ENCODE measurements at places on chromosomes 2 and 18.
A peak's percentile ranks its signal among the peaks of the same experiment; 100 is the strongest.

DNA sequence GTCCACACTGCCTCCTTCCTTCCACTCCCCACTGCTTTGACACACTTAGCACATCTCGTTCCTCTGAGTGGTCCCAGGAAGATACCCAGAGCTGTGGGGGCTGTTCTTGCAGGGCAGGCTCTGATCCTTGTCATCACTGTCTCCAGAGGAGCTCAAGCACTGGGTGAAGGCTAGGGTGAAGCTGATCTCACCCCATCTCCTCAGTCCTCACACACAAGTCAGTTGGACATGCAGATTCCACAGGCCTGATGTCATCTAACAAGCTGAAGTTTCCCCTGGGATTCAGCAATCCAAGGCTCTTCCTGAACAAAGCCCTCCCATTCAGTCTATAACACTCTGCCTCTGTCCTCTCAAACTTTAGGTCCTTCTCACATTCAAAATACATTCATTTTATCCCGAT is 90.6 kb upstream of the RAB6C start:
- DNase-seq = no peak

GRCh38 chr18:6315517-6316331 is 99.0 kb downstream of the L3MBTL4 start:
- DNase-seq = no peak

- DNase-seq = no peak
Measured at GRCh38 chr2:204220896-204221295, 284.3 kb downstream of the ICOS start.

DNA sequence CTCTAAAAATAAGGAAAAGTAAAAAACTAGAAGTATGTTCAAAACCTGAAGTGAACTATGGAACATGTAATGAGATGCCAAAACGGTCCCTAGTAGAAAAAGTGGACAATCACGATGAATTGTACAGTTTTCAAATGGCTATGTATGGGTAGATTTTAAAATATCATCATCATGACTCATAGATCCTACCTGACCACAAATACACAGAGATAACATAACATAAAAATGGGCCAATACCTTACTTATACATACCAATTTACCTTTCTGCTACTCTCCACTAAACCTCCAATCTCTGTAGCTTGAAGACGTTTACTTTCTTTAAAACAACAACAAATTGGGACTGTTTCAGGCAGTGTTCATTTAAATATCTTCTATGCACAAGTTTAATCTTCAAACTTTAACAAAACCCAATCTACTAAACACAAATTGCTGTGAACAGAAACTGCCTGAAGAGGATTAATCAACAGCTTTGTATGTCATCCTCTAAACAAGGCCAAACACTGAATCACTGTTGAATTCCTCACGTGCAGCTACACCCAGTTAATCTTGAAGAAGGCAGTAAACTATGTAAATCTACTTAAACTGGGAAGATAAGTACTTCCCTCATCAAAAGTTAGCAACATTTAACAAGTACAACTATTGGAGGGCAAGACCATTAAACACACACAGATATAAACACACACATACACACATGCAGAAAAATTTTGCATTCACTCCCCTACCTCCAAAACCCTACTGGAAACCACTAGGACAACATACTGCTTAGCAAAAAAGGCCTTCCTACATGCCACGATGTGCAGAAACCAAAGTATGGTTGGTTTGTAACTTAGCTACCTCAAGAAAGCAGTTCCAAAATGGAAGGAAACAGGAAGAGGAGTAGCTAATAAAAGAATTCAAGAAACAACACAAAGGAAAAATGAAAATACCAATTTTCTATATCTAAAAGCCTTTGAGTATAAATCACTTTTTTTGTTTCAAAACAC is 90.3 kb downstream of the RBMS1 start:
- no peak for DNase-seq

DNA sequence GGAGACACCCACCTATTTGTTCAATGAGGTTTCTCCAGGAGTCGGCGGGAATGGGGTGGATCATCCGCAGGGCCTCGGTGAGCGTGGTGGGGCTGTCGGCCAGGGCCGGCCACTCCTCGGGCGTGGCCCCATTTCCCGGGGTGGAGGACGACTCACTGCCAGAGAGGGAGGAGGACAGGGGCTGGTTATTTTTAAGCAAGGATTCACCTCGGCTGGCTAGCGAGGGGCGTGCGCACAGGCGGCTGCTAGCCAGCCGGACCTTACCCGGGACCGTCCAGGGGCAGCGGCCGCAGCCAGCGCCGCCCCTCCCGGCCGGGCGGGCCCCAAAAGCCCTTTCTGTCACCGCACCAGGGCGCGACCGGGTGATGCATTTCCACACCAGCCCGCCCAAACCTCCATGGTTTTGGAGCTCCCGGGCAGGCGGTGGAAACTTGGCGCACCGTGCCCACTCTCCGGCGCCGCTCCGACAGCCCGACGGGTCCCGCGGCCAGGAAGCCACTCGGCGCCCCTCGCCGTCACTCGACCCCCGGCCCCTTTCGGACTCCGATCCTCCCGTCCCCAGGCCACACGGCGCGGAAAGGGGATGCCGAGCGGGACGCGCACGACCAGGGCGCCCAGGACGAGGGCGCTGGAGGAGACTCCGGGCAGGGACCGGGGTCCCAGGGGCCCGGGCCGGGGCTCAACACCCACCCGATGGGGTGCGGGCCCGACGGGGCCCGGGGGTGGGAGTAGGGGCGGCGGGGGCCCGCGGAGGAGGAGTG is 57.1 kb downstream of the SNORC start:
- DNase-seq = no peak

GRCh38 chr2:171711351-171711750 is 24.1 kb downstream of the DYNC1I2 start:
- DNase-seq = no peak

DNA sequence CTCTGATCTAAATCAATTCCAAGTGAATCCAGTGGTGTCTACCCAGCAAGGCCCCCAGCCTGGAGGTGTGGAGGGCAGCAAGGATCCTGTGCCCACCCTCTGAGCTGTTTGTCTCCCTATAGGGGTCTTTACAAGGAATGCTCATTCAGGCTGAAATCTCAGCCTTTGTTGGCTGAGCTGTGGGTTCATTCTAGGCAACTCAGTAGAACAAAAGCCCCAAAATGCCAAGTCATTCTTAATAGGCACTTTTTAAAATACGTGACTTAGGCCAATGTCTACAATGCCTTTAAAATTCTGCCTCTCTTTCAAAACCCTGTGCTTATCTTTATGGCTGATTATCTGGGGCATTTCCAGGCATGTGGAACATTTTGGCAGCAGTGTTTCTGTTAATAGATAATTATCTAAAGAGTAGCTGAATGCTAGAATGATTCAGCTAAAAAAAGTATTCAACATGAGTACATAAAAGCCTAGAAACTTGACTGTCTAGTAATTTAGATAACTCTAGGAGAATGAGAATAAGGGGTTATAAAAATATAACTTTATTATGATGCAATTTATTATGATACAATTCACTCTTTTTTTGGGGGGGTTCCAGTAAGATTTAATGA is 7.4 kb downstream of the UGT1A6 start:
- DNase-seq = no peak

GRCh38 chr18:5964996-5965395 is 69.7 kb upstream of the TMEM200C start:
- no peak for DNase-seq

DNA sequence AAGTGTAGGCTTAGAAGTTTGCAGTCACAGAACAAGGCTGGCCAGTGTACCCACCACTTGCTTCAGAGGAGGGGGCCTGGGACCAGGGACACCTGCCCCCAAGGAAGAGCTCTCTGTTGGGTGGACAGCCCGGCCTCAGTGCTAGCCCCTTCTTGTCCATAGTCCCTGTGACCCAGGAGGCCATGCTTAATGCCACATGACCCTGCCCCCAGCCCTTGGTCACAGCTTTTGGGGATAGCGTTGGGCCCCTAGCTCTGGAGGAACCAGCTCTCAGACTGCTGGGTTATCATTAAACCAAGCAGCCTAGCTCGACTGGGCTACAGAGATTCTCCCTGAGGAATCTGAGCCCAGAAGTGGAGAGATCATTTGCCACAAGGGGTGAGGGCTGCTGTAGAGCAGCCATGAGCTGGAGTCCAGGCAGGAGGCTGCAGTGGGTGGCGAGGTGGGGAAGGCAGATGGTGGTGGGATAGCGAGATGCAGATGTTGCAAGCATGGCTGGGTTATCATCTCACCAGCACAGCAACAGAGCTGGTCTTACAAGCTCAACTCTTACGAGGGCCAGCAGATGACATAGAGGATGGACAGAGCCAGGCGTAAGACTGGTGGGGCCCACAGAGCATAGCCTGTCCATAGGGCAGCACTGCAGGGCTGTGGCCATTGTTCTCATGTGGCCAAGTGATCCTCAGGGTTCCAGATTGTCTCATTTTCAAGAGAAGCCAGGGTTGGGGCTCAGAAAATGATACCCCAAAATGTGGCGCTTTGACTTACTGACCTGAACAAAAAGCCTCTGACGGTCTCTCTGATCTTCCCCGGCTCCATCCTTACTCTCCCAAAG is 7.2 kb upstream of the TMEM37 start:
- DNase-seq = no peak

DNA sequence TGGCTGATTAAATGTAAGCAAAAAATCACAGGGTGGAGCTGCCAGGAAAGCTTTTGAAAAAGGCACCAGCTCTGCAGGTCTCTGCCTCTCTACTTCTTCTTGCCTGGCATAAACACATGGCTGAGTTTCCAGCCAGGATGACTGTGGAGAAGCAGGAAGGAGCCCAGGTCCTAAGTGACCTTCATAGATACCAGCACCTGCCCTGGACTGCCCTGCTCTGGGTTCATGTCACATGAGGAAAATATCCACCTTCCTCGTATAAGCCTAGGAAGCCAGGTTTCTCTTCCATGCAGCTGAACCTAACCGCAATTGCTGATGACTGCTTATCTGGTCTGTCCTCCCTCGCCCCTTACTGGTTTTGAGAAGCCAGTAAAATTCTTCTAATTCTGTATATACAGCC is 47.8 kb upstream of the CREB1 start:
- DNase-seq = no peak

GRCh38 chr2:221570321-221570935 is 1.7 kb downstream of the EPHA4 start:
- DNase-seq = peak; percentile 24

DNA sequence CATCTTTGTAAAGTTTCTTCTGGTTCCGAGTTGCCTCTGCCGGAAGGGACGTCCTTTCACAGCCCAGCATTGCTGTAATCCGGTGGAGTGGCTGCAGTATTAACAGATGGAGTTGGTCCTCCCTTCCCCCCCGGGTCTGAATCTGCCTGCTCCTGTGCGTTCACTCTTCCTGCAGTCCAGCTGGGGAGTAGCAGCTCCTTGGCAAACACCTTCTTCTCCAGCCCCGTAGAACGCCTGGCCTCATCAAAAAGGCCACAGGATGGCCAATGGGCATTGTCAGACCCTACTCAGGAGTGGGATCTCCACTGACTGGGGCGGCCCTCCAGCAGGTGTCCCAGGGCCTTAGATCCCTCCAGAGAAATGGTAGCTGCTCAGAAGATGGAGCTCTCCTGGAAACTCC is 234.0 kb downstream of the FAM210A start:
- no peak for DNase-seq

DNA sequence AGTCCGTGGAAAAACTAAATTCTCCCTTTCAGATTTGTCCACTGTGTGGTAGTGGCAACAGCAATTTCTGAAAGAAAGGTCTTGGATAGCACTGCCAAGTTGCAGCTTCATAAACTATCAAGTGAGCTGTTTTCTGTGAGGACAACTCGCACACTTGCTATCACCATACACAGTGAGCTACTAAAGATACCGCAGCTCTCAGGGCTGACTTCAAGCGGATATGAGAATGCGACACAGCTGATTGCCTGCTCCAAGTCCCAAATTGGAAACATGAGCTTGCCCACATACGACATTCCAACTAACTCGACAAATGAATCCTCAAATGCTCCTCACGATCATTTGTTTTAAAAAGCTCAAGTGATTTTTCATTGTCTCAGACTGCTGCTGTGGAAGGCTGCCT is 46.2 kb downstream of the E2F6 start:
- DNase-seq = no peak

DNA sequence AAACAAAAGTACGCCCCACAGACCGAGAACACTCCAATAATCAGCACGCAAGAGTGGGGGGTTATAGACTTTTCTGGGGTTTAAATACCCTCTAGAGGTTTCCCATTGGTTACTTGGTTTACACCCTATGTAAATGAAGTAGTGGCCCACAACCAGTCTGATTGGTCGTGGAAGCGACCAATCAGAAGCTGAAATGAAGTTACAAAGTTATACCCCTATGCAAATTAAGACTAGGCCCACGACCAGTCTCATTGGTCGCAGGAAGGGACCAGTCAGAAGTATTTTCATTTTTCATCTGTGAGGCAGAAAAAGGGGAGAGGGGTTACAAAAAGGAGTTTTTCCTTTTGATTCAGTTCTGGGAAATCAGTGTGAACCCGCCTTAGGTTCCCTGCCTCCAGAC is 55.3 kb upstream of the YWHAQ start:
- DNase-seq = no peak

GRCh38 chr2:153891051-153891450 is 19.3 kb downstream of the GALNT13 start:
- no peak for DNase-seq

DNA sequence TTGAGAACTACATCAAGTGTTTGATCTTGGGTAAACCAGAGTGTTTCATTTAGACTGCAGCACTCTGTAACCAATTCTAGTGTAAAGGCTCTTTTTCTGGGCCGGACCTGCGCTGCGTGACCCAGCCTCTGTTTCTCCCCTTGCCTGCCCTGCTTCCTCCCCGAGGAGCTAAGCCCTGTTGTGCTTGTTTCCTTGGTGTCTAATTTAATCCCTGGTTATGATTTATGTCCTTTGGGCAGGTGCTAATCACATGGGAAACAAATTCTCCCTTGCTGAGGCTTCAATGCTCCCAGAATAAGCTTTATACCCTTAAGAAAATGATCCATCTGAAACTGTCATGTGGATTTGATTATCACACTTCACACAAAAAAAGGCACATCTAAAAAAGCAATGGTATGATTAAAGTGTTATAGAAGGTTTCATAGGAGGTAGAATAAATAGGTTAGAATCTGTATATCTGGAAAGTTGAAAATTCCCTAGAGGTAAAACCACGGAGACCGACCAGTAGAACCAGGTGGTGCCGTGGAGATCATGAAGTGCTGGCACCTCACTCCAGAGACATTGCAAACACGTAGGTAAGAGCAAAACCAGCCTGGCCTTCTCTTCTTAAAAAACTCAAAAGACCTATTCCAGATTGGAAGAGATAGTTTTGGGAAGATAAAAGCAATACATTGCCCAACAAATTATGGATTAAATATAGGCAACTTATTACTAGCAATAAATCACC is 31.0 kb upstream of the SLC9A2 start:
- no peak for DNase-seq

Measured in CD4-positive, alpha-beta T cell treated with Interleukin-10 for 1 hour (primary cell).